ENCODE measurements at places on chromosomes 2 and 18.

DNA sequence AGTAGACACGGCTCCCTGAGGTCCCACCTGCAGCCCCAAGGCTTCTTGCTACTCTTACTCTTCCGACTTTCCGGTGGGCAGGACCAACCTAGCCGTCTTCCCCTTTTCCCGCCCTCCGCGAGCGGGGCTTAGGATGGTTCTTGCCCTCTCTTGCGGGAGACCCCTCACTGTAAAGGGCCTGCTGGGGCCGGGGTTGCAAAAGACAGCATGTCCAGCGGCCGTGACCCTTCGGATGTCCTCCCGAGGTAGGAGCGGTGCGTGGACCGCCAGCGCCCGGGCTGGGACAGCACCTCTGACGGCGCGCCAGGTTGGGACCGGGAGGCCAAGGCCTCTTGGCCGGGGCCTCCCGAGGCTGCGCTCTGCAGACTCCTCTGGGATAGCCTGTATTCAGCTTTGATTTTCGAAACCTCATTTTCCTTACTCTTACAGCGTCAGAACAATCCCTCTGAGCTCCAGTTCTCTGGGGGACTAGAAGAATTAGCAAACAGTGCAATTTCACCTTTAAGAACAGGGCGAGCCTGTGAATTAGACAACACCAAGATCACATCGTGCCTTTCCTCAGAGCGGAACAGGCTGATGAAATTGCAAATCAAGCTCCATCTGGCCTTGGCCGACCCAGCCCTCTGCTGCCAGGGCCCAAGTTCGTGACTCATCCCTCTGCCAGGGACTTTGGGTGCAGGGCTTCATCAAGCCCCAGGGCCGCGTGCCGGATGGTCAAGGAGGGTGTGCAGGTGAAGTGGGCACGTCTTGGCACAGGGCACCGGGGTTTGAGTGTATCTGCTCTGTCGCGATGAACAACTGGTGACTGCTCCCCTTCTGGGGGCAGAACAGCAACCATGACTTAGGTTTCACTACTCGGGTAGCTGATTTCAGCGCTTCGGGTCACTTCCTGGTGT, 777 bp downstream of the MOCOS start:
- DNase-seq: peak; percentile 34

DNA sequence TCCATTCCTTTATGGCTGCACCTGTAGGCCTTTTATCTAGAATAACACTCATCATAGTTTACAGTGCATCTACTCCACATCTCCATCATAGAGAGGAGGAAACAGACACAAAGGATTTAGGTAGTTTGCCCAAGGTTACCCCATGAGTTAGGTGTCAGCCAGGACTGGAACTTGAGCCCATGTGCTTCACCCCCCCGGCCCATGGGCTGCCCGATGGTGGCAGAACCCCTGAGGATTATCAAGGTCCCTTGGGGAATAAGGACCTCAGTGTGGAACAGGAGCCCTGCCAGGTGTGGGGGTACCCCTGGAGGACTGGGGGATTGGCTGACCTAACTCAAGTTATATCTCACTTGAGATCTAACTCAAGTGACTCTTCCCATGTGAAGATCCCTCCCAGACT, 146.3 kb upstream of the OTX1 start:
- DNase-seq: no peak

- no peak for DNase-seq
Observed at GRCh38 chr18:35827903-35828275, 144.6 kb upstream of the RMP24 start.

DNA sequence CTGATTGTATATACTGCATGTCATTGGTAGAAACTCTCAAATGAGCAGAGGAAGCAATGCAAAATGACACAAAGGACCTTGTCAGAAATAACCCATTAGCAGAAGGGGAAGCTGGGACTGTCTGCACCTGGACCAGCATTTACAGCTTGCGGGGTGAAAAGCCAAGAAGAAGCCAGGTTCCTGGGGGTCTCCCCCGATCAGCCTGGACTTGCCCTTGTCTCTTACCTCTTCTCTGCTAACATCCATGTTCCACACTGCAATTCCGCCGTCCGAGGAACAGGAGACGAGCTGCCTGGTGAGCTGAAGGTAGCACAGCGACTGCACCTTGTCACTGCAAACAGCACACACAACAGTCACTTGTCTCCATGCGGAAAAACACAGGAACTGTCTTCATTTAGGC, 51.1 kb downstream of the WDFY1 start:
- DNase-seq: no peak

DNA sequence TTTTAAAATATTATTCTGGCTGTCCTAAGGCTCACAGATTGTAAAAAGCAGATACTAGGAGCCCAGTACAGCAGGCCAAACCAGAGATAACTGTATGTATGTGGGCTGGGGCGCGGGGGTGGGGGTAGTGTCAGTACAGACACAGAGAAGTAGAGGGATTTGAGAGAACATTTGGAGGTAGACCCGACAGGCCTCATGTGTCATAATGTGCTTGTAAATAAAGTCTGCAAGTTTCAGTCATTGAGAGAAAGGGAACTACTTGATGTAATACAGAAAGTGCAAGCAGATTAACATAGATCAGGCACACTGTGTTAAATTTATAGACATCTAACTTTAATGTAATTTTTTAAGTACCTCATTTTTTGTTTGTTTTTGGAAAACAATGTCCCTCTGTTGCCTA, 7.4 kb upstream of the POLI start:
- no peak for DNase-seq

GRCh38 chr2:199627417-199627816, 169.7 kb upstream of the SATB2 start:
- DNase-seq: no peak

GRCh38 chr18:22408059-22408458, 9.7 kb downstream of the CTAGE1 start:
- DNase-seq: no peak

GRCh38 chr2:40428439-40428838, 23.5 kb downstream of the SLC8A1 start:
- no peak for DNase-seq

GRCh38 chr2:186205254-186205911, 280.7 kb upstream of the ZC3H15 start:
- DNase-seq: no peak

DNA sequence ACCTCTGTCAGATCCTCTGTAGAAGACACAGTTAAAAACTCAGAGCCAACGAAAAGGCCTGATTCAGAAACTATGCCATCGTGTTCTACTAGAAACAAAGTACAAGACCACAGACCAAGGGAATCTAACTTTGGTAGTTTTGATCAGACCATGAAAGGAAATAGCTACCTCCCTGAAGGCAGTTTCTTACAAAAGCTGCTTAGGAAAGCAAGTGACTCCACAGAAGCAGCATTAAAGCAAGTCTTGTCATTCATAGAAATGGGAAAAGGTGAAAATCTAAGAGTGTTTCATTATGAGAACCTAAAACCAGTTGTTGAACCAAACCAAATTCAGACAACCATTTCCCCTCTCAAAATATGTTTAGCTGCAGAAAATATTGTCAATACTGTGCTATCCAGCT, 58.2 kb downstream of the FSIP2 start:
- DNase-seq: no peak

- DNase-seq: no peak
Observed at GRCh38 chr2:172944022-172944793, 131.4 kb upstream of the MAP3K20 start.

GRCh38 chr2:120437604-120438000, 91.7 kb downstream of the INHBB start:
- DNase-seq: no peak

GRCh38 chr2:32806857-32807256, 139.9 kb upstream of the LTBP1 start:
- no peak for DNase-seq

- no peak for DNase-seq
Observed at GRCh38 chr2:171411791-171412483, 21.9 kb downstream of the METTL8 start.

DNA sequence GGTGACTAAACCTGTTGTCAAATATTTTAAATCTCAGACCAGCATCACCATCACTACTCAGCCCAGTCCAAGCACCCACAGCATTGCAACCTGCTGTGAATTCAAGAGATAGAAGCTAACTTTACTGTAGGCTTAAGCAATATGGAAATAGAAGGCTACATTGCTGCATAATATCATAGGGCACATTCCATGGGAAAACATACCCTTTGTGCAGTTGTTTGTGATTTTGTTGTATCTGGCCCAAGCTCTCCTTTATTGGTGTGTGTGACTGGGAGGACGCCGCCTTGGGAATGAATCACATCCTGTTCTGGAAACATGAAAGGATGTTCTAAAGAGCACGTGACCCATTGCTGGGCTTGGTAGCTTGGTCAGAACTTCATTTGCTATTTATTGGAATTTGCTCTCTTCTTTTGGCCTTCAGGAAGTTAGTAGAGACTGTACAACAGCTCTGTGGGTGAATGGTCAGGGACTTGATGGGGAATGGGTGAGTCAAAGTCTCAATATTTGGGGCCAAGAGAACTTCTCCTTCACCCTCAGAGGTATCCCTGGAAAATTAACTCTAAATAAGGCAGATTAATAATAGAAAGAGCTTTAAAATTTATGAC, 106.8 kb upstream of the SERPINE2 start:
- DNase-seq: peak; percentile 65

DNA sequence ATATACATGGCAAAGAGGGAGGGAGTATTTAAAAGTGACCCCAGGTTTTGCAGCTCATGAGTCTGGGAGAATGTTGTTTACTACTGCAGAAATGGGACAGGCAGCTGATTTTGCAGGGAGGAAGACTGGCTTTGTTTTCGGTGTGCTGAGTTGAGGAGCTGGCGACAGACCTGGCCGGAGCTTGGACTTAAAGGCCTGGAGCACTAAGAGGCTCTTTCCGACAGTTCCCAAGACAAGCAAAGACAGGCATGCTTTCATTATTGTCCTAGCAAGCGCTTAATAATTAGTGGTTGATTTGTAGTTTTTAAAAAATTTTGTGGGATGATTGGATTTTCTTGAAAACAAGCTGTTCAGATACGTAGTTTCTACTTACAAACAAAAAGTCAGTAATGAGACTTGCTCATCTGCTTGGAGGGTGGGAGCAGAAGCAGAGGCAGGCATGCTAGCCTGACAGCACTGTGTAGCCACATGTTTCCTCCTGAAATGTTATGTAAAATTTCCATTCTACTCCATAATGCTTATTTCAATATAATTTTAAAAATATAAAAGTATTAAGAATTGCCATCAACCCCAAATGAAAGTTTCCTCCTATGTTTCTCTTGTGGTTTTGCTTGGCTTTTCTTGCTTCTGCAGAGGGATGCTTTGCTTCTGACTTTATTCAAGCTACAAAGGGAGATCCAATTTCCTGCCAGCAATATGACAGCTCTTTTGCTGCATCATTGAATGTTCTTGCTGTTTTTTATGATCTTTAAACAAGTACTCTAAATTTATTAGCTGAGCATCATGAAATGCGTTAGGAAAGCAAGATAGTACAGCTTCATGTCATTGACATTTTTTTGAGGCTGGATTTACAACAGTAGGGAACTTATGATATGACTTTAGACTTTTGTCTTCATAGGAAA, 75.8 kb downstream of the PHLPP1 start:
- DNase-seq: peak; percentile 37

DNA sequence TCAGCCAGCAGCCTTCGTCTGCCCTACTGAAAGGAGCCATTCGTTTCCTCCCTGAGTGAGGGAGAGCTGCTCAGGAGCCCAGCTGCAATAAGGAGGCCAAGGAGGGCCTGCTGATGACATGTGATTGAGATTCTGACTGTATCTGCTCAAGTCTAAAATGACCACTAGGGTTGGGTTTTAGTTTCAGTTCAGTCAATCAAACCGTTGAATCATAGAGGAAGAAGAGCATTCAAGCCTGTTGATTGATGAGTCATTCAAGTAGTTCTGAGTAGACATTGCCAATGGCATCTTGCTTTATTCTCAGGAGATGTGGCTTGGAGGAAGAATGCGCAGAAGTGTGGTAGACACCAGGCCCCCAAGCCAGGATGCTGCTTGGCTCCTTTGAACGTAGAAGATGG, 19.9 kb upstream of the BCL2L11 start:
- no peak for DNase-seq

DNA sequence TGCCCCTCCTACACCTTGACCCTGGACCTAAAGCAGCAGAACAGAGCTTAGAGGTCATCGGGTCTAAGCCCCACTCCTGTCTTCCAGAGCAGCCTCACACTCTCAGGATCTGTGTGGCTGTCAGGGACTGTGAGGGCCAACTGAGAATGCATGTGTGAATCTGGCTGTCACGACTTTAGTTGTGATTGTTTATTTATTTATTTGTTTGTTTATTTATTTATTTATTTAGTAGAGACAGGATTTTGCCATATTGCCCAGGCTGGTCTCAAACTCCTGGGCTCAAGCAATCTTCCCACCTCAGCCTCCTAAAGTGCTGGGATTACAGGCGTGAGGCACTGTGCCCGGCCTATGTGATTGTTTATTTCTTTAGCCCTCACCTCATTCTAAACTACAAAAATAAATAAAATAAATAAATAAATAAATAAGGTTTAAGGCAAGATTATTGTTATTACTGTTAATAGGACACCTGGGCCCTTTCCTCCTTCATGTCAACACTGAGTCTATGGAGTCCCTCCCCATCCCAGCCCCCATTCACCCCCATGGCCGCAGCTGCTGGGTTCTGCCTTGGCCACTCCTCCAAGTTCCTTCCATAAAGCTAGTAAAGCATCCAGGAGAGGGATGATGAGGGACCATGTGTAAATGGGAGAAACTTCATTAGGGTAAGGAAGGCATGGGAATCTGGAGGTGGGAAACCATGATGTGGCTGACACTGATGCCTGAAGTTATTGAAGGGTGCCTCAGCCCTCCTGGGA, 39.9 kb upstream of the EDAR start:
- no peak for DNase-seq

GRCh38 chr2:109259671-109260070, 130.7 kb downstream of the SH3RF3 start:
- no peak for DNase-seq

GRCh38 chr2:11379558-11379957, 35.1 kb upstream of the ROCK2 start:
- DNase-seq: peak; percentile 44

DNA sequence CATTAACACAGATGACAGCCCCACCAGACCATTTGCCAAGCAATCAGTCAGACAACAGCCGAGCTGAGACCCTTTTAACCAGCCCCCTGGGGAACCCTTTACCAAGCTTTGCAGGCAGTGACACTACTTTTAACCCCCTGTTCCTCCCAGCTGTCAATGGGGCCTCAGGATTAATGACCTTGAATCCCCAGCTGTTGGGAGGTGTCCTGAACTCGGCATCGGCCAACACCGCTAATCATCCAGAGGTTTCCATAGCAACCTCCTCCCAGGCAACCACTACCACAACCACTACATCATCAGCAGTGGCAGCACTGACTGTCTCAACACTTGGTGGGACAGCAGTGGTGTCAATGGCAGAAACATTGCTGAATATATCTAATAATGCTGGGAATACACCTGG, 160.9 kb upstream of the EPC2 start:
- no peak for DNase-seq
